ENCODE measurements at places on chromosomes 3 and 15.

- no peak for DNase-seq
These were observed 16.1 kb downstream of the FGF7 start for GRCh38 chr15:49438962-49439631.

DNA sequence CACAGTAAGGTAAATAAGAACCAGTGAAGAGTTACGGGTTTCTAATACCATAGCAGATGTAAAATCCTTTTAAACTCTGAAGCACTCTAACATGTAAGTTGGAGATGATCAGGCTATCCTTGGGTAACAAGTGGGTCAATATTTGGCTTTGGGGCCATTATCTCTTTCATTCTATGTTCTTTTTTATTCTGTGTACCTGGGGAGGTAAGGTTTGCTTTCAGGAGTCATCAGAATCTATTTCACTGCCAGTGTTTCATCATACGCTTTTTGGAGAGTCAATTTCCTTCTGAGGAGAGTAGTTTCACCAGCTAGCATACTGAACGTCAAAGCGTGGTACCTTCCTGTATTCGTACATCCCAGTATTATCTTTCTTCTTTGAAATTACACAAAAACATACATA lies 166.5 kb downstream of the GMNC start:
- DNase-seq, result no peak

- DNase-seq, result no peak
These were observed 551.8 kb upstream of the CBLB start for GRCh38 chr3:106420628-106421027.

DNA sequence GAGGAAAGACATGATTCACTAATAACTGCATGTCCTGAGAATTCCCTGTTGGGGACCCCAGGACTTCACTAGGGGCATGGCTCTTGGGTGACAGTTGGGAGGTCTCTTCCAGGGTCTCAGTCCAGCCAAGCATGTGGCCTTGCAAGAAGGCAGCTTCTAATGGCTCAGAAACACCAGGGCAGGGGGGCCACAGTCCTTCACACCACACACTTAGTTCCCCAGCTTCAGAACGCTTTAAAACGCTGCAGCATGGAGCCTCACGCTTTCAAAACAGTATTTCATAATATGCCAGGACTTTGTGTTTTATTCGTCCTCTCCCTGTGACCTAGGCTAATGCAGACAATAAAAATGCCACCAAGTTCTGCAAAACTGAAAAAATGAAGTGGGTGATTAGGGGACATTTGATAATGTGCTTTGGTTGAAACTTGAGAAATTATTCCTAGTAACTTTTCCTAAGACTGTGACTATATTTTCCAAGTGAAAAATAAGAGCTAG lies 48.4 kb upstream of the LIMD1 start:
- no peak for DNase-seq

DNA sequence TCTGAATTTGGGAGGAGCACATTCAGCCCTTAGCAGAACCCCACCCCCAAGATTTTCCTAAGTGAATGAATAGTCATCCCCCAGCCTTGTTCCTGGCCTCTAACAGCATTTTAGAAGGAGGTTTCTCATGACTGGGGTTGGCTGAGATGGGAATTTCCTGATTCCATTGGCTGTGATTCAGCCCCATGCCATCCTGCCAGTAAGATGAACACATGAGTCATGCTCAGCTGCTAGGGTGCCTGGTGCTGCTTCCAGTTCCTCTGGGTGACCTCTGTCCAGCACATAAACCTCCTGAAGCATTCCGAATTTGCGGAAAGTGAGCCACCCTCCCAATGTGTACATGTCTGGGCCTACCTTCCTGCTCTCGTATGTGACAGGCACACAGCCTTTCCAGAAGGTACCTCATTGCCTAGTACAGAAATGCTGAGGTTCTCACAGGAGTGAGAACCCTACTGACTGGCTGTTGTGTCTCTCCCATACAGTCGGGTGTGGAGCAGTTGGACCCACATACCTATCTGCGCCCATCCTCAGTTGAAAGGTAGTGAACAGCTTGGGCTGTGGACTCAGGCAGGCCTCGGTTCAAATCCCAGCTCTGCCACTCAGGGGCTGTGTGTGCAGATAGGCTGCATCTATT lies 91.7 kb downstream of the APBA2 start:
- DNase-seq, result no peak

GRCh38 chr3:155948476-155948875 lies 78.0 kb downstream of the GMPS start:
- DNase-seq, result no peak

GRCh38 chr15:57835119-57835518 lies 128.6 kb downstream of the POLR2M start:
- no peak for DNase-seq

- DNase-seq, result no peak
These were observed 123.0 kb downstream of the PEAK1 start for GRCh38 chr15:77296773-77297337.

DNA sequence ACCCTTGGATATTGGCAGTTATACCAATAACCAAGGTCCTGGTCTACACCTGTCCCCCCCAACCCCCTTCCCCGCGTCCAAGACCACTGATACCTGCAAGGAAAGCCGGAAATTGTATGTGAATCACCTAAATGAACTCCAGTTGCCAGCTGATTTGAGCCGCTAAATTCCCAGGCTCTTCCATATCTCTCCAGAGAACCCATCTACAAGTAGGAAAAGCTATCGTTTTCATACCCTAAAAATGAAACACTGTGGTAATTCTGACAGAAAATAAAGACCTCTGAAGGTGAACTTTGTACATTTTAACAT lies 114.2 kb upstream of the ICE2 start:
- DNase-seq, result no peak

DNA sequence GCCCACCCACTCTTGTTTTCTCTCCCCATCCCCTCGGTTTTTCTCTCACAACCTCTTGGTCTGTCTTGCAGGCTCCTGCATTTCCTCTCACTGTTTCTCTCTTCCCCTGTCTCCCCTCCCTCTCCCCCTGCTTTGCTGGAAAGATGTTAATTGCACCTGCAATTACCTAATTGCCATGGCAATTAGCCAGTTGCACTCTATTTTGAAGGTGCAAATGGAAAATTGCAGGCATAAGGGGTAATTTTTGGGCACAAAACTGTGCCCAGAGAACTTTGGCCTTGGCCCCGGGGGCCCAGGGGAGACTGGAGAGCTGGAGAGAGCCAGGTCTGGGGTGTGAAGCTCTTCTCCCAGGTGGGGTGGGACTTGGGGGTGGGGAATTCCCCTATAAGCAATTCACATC lies 164.5 kb upstream of the TLE3 start:
- no peak for DNase-seq

- DNase-seq, result no peak
These were observed 9.0 kb upstream of the LRRFIP2 start for GRCh38 chr3:37183375-37183831.

DNA sequence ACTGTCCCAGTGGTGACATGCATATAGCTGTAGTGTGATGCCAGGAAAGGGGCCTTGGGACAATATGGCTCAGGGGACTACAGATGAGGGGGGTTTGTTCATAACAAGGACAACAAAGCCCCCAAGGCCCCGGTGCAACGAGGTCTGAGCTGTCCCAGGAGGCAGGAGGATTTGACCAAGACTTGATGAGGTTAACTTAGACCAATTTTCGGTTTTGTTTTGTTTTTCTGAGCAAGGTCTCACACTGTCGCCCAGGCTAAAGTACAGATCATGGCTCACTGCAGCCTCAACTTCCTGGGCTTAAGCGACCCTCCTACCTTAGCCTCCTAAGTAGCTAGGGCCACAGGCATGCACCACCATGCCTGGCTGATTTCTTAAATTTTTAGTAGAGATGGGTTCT lies 23.8 kb downstream of the EFCAB12 start:
- DNase-seq, result no peak

DNA sequence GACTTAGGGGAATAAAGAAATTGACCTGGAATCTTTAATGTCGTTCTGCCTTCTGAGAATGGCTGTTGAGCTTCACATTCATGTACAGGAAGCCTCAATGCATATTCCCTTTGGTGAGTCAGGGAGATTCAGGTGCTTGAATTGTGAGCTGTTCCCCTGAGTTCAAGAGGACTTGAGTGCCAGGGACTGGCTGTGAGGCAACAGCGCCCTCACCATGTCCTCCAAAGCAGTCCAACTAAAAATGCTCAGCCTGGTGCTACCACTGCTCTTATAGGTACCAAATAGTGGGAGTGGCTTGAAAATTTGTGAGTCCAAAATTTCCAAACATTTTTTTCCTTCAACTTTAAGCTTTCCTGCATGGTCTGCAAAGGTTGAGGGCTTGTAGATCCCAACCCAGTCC lies 54.1 kb downstream of the LEO1 start:
- DNase-seq, result no peak

GRCh38 chr3:119608405-119609000 lies 10.8 kb downstream of the PLA1A start:
- DNase-seq, result no peak

DNA sequence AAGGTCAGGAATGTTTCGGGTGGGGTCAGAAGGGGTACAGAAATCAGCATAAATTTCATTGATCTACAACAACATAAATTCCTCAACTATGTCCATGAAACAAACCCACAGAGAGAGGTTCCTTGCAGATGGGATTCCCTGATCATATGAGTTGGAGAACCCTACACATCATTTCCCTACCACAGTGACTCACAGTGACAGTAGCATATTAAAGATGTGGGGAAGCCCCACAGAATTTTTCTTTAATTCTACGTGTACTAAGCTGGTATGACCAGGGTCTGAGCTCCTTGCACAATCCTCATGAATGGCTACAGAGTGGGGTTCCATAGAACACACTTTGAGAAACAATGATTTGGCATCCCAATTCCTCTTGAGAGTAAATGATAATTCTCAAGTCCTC lies 116.9 kb upstream of the RAD18 start:
- DNase-seq, result no peak

GRCh38 chr3:9169956-9170850 lies 79.2 kb downstream of the SRGAP3 start:
- no peak for DNase-seq

DNA sequence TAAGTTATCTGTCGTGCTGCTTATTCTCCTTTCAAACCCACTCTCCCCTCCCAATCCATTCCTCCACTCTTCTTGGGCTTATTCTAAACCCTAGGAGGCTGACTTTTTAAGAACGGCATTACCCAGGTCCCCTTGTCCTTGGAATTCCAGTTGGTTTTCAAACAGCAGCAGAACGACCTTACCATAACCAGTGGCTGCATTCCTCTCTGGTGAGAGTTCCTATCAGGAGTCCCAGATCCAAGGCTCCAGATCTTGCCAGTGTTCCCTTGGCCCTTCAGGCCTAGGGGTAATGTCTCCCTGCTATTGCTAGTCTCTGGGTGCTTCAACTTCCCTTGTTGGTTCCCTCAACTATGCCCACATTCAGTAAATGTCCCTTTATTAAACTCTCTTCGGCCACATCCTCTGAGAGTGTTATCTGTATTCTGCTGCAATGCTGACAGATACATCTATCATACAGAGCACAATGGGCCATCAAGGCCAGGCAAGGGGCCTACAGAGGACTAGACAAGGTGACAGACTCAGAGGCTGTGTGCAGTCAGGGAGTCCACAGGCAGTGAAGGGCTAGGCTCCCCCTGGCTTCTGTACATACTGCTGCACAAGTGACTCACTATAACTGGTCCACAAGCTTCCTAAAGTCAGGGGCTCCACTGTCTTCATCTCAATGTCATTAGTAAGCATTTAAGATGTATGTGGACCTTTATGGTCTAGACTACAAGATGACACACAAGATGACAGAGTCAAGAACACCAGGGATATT lies 10.1 kb downstream of the LYSMD2 start:
- DNase-seq, result no peak

GRCh38 chr3:154642145-154642544 lies 212.2 kb upstream of the GPR149 start:
- DNase-seq, result no peak

DNA sequence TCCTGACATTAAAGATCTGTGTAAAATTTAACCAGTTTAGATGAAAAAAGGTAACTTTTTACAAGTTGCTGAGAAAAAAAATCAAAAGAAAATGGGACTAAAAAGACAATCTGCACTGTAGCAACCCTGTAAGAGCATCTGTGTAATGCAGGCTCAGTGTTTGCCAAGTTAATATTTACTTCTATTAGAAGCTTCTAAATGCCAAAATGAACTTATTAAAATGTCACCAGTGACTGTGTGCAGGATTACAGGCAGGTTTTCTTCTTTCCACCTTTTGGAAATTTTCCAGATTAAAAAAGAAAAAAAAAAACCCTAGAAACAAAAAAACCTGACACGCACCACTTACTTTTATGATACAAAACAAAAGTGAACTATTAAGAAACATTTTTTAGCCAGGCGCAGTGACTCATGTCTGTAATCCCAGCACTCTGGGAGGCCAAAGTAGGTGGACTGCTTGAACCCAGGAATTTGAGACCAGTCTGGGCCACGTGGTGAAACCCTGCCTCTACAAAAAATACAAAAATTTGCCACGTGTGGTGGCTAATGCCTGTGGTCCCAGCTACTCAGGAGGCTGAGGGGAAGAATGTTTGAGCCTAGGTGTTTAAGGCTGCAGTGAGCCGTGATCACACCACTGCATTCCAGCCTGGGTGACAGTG lies 87.2 kb downstream of the TJP1 start:
- DNase-seq, result no peak

Data from stimulated activated CD8-positive, alpha-beta memory T cell treated with anti-CD3 and anti-CD28 coated beads, Interleukin-4, amount 100 ng/mL, for 1 hour (primary cell).